GM12864 (cell line): ENCODE measurements at places on chromosomes 2 and 18.

DNA sequence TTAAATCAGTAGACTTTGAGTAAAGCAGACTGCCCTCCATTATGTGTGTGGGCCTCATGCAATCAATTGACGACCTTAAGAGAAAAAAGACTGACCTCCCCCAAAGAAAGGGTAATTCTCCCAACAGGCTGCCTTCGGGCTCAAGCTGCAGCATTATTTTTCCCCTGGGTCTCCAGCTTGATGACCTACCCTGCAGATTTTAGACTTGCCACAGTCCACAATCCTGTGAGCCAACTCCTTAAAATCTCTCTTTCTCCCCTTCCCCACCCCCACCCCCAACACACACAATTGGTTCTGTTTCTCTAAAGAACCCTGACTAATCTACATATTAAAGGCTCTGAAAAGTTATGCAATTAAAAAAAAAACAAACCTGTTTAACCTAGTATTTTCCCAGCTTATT is 89.4 kb downstream of the RNF152 start:
- no peak for DNase-seq

DNA sequence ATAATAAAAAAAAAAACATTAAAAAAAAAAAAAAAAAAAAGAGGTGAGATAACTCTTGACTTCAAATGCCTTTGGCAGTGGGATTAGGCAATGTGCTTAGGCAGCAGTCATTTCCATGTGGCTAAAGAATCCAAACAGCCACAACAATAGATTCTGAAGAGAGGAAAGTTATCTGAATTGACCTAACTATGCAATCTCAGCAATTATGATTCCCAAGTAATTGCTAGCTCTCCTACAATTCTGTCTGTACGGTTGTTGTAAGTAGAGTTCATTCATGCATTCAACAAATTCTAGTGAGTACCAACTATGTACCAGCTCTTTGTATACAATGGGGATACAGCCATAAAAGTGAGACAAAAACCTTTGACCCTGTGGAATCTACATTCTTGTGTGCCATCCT is 3.6 kb downstream of the SRD5A2 start:
- no peak for DNase-seq

DNA sequence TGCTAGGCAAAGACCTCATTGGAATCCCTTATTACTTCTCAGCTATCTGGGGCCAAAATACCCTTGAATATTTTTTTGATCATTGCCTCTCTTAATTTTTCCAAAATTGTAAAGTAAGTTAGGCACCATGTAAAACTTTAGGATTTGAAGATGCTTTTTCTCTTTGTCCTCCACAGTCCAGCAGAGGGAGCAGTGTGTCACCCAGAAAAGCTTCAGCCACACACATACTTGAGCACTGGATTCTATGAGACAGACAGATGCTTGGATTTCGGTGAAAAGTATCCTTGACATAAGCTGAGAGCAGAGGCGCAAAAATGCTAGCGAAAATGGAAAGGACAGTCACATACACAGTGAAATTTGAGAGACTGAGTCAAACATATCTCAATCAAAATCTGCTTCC is 74.7 kb upstream of the KCNJ3 start:
- DNase-seq, result peak; percentile 1

GRCh38 chr2:128380061-128380889 is 61.6 kb upstream of the HS6ST1 start:
- no peak for DNase-seq

GRCh38 chr18:41818381-41819355 is 136.4 kb upstream of the PIK3C3 start:
- DNase-seq, result no peak

- DNase-seq, result no peak
These were observed 506.7 kb downstream of the NUP35 start for GRCh38 chr2:183630964-183631363.

DNA sequence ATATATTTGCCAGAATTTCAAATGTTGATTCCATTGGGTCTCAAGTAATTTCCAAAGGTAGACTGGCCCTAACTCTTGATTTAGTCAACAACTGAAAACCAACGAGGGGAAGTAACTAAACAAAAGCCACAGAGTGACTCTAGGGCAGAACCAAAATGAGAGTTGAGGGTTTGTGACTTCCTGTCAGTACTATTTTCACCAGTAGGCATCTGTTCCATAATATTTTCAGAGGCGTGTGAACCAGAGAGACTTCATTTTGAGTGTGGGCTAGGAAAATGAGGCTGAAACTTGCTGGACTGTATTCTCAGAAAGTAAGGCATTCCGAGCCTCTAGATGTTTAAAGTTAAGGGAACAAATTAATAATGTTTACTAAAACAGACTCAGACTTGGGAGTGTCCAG is 70.6 kb downstream of the GDF7 start:
- DNase-seq, result peak; percentile 62

DNA sequence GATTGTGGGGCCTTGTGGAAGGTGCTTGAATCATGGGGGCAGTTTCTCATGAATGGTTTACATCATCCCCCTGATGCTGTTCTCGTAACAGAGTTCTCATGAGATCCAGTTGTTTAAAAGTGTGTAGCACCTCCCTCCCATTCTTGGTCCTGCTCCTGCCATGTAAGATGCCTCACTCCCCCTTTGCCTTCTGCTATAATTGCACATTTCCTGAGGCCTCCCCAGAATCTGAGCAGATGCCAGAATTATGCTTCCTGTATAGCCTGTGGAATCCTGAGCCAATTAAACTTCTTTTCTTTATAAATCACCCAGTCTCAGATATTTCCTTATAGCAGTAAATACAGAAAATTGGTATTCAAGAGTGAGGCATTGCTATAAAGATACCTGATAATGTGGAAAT is 15.6 kb upstream of the WDR75 start:
- DNase-seq, result no peak

- DNase-seq, result no peak
These were observed 46.7 kb upstream of the ATP5MC3 start for GRCh38 chr2:175228179-175228578.

- no peak for DNase-seq
These were observed 67.7 kb downstream of the DPP4 start for GRCh38 chr2:162006337-162006736.

- DNase-seq, result no peak
These were observed 25.4 kb downstream of the SESTD1 start for GRCh38 chr2:179239195-179239594.

GRCh38 chr2:10831400-10831985 is 18.9 kb upstream of the PDIA6 start:
- no peak for DNase-seq

DNA sequence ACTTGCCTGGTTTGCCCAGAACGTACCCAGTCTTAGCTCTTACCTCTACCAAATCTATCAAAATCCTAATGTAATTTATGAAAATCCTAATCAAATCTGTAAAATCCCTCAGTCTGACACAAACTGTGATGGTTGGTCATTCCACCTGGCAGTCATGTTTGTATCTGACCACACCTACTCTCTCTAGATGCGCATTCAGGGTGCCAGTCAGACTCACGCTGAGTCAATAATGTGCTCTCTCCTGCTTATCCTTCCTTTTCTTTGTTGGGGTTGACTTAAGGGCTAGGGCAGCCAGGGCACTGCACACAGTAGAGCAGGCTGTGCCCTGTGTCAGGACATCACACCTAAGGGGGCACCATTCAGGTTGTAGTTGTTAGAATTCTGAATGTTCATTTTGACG is 48.5 kb upstream of the PARD3B start:
- DNase-seq, result no peak

DNA sequence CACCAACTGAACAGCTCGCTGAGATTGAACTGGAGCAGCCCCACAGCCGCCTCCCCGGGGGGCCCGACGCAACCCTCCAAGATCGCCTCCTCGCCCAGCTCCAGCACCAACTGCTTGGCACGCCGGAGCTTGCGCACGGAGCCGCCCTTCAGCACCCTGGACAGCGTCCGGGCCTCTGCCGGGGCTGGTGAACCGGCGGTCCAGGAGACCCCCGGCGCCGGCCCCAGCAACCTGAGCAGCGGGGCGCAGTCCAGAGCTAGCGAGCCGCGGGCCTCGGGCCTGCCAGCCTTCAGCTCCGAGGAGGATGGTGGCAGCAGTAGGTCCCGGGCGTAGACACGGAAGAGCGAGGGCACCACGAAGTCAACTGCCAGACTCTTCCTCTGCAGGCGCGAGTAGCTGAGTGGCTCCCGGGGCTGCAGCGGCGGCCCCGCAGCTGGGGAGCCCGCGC is 1.2 kb downstream of the ALK start:
- DNase-seq, result no peak

GRCh38 chr18:62486290-62486964 is 36.4 kb upstream of the ZCCHC2 start:
- DNase-seq, result no peak

- DNase-seq, result no peak
These were observed 32.6 kb downstream of the MAP2 start for GRCh38 chr2:209456489-209456888.

DNA sequence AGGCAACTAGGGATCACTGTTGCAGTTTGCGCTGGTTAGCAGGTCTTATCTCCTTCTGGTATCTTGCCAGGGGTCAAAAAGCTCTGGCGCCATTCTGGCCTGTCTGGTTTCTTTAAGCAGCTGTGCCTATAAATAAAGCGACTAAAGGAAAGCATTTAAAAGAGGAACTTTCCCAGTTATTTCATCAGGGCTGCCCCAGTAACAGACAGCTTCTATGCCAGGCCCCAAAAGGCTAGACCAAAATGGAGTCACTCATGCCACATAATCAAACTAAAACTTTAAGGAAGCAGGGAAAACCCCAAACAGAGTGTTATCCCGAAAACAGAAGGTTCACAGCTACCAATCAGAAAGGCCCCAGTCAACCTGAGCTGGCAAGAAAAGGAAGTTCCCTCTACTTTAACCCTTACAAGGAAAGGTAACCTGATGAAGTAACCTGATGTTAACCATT is 41.2 kb upstream of the HNRNPA3 start:
- DNase-seq, result no peak

- DNase-seq, result no peak
These were observed 39.4 kb downstream of the METAP1D start for GRCh38 chr2:172039011-172039704.

DNA sequence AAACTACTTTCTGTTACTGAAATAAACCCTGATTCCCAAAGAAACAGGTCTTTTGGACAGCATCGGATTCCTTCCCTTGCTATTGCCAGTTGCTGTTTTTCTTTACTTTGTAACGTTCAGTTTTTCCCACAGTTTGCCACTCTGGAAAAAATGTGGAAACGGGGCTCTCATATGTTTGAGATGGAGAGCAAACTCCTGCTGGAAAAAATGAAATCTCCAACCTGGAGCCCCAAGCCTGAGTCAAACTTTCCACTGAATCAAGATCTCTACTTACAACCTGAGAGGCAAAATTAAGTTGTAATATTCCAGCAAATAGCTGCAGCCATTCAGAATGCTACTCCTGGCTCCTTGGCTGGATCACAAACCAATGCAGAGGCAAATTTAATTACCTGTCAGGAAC is 270.7 kb downstream of the SRBD1 start:
- no peak for DNase-seq

- no peak for DNase-seq
These were observed 182.2 kb upstream of the ATP5MC3 start for GRCh38 chr2:175363699-175364098.

- DNase-seq, result no peak
These were observed 26.9 kb upstream of the CDH19 start for GRCh38 chr18:66630831-66631230.

- no peak for DNase-seq
These were observed 424.0 kb upstream of the CRIM1 start for GRCh38 chr2:35931626-35932025.

GRCh38 chr18:61985681-61986080 is 92.9 kb upstream of the RNF152 start:
- DNase-seq, result no peak

GRCh38 chr2:229526951-229527350 is 187.4 kb downstream of the DNER start:
- no peak for DNase-seq

GRCh38 chr18:70333316-70333715 is 44.5 kb downstream of the SOCS6 start:
- no peak for DNase-seq
